ENCODE measurements at places on chromosomes 5 and 9.

- DNase-seq, result no peak
Observed at GRCh38 chr5:120158211-120158610, 305.9 kb upstream of the PRR16 start.

- no peak for DNase-seq
Observed at GRCh38 chr5:84724683-84725082, 340.0 kb upstream of the EDIL3 start.

- DNase-seq, result no peak
Observed at GRCh38 chr5:82466986-82467561, 188.9 kb upstream of the RPS23 start.

GRCh38 chr9:16637218-16637617 is 233.3 kb downstream of the BNC2 start:
- DNase-seq, result no peak

- no peak for DNase-seq
Observed at GRCh38 chr5:178227138-178227659, 5.4 kb downstream of the PHYKPL start.

DNA sequence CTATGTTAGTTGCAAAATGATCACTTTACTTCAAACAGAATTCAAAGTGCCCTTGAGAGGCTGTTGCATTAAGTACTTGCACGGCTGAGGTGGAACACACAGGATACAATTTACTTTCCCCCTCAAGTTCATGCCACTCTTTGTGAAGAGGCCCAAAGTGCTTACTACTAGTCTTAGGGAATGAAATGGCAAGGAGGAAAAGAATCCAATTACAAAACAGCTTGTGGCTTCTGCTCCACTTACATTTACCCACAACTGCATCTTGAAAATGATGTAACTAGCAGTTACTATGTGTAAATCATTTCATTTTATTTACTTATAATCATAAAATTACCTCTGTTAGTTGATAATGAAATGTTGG is 14.6 kb downstream of the FOXD1 start:
- no peak for DNase-seq

GRCh38 chr9:98678244-98678842 is 30.4 kb downstream of the GABBR2 start:
- no peak for DNase-seq

- no peak for DNase-seq
Observed at GRCh38 chr5:58357121-58357520, 102.8 kb downstream of the PLK2 start.

DNA sequence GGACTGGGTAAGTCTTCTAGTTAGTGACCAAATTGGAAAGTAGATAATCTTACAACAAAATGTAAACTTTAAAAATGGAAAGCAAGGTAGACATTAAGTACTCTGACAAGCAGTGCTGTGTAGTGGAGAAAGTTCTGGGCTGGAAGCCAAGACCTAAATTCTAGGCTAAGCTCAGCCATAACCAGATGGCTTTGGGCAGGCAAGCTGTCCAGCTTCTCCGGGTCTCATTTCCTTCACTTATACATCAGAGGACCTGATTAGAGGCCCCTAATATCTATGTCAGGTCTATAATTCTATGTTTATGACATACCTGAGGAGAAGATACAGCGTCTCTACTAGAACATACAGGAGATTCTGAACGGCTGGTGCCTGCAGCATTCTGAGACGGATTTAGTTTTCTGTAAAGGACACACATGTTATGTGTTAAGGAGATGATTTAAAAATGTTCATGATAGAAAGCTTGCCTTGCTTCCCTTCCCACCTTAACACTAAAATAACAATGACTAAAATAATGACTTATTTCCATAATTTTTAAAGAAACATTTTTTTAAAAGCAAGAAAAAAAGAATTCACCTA is 61.2 kb downstream of the ELL2 start:
- DNase-seq, result no peak

GRCh38 chr9:126316085-126316655 is 10.5 kb upstream of the MVB12B start:
- no peak for DNase-seq

DNA sequence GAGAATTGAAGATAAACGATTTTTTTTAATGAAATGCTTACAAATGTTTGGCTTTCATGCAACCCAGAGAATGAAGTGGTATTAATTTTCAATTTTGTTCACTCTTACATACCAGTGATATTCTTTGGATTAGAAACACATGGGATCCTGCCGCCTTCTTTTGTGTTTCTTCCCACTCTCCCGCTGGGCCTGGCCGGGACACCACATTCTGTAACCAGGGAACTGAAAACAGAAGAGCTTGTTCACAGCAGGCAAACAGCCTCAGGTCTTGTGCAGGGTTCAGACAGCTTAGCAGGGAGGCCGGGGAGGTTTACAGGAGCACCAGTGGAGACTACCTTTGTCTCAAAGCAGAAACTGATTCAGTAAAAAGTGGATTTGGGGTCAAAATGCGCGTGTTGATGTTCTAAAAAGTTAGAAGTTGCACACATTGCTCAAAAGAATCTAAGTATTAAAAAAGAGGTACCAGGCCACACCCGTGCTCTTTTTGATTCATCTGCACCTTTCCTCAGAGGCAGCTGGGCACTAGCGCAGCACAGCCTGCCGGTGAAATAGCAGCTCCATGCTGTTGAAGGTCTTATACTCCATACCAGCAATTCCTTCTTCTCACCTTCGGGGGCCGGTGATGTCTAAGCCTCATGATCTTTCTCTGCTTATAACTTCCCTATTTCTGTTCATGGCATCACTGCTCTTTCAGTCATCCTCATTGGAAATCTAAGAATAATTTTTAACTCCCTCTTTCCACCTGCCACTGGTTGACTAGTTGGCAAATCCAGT is 67.1 kb downstream of the GRAMD2B start:
- no peak for DNase-seq

- no peak for DNase-seq
Observed at GRCh38 chr5:170557314-170557713, 53.5 kb downstream of the KCNIP1 start.

DNA sequence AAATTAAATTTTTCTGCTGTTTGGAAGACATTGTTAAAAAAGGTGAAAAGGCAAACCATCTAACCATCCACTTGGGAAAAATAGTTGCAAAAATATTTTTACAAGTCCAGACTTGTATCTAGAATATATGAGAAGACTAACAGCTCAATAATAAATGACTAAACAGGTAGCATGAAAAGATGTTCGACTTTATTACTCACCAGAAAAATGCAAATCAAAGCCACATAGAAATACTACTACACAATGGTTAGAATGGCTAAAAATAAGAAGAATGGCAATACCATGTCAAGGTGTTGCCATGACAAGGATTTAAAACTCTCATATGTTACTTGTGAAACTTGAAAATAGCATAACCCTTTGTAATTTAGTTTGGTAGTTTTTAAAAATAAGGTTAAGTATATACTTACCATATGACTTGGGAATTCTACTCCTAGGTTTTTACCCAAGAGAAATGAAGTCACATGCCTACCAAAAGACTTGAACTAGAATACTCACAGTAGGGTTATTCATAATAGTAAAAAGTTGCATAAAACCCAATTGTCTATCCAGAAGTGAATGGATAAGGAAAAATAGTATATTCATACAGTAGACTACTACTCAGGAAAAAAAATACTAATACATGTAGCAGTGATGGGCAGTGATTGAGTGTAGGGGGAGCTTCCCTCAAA is 93.8 kb downstream of the VPS13A start:
- DNase-seq, result no peak

GRCh38 chr5:74665816-74666215 is 19.2 kb upstream of the HEXB start:
- DNase-seq, result no peak

DNA sequence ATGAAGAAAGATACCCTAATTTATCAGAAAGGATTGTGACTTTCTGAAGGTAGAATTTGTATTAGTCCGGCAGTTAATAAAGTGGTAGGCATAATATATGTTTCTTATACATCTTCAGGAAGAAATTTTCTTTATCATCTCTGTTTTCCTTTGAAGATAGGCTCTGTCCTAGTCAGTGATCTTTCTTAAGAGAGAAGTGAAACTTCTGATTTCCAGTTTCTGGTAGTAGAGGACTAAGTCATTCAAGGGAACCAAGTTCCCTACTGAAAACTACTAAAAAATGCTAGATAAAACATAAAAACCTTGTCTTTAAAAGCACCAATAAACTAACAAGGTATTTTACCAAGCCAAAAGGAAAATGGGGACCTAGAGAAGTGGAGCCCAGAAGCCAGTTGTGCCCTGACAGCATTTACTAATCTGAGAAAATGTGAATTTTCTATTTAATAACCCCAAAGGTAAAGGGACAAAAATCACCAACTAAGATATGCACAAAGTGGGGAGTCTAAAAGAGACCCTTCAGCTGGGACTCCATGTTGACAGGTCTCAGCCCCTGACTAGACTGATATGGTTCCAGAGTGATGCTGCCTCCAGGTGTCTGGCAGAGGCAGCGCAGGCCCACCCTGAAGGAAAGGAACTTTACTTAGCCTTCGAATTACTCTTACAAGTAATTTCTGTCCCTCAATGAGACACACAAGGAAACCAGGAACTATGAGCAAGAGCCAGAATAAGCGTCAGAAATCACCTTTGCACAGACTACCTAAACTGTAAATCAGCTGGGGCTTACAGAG is 72.7 kb downstream of the FAM78A start:
- no peak for DNase-seq

GRCh38 chr9:5510360-5510931 is at the start of gene PDCD1LG2:
Gene PDCD1LG2 (plus strand): TSS chr9:5510531. CDS start chr9:5522547, 12,016 bp downstream.
- no peak for DNase-seq

DNA sequence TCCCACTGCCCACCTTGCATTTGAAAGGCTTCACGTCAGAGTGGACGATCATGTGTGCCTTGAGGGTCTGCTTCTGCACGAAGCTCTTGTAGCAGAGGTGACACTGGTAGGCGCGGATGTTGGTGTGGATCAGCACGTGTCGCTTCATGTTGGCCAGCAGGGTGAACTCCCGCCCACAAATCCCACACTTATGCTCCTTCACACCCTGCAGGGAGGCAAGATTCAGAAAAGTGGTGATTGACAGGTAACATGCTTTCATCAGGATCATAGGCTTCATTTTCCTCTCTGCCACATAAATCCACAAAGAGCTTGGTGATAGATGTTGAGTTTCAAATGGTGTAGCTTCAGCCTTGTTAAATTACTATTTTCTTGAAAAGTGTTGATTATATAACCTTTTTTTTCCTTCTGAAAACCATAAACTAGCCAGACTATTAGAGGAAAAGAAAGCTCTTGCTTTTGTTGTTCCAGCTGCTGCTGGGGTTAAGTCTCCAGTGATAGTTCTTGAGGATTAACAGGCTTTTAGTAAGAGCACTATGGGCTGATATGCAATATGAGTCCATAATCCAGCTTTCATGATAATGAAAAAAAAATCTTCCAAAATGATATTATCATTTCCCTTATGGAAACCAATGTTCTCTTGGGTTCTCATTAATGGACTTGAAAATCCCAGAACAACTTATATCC is 50.7 kb downstream of the ZNF366 start:
- DNase-seq, result no peak

- DNase-seq, result no peak
Observed at GRCh38 chr5:54446379-54446732, 9.1 kb upstream of the HSPB3 start.

DNA sequence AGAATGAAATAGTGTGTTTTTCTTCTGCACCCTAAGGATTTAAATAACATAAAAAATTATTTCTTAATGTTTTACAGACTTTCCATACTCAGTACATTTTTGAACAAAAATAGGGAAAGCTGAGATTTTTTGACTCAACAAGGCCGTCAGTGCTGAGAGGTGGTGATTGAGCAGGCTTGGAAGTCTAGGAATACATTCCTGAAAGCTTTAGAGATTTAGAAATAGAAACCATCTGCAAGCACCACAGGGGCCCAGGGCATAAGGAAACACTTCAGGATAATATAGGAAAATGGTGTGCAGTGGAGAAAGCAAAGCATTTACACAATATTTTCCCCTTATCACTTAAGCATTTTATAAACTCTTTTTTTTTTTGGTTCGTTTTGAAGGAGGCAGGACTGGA is 5.2 kb downstream of the BASP1 start:
- no peak for DNase-seq

GRCh38 chr5:150014456-150014855 is 13.9 kb downstream of the HMGXB3 start:
- DNase-seq, result no peak

GRCh38 chr5:162886717-162887116 is 550.7 kb upstream of the CCNG1 start:
- no peak for DNase-seq

GRCh38 chr5:3835811-3836210 is 240.2 kb downstream of the IRX1 start:
- no peak for DNase-seq

GRCh38 chr5:79588696-79589095 is 23.5 kb upstream of the TENT2 start:
- DNase-seq, result no peak

DNA sequence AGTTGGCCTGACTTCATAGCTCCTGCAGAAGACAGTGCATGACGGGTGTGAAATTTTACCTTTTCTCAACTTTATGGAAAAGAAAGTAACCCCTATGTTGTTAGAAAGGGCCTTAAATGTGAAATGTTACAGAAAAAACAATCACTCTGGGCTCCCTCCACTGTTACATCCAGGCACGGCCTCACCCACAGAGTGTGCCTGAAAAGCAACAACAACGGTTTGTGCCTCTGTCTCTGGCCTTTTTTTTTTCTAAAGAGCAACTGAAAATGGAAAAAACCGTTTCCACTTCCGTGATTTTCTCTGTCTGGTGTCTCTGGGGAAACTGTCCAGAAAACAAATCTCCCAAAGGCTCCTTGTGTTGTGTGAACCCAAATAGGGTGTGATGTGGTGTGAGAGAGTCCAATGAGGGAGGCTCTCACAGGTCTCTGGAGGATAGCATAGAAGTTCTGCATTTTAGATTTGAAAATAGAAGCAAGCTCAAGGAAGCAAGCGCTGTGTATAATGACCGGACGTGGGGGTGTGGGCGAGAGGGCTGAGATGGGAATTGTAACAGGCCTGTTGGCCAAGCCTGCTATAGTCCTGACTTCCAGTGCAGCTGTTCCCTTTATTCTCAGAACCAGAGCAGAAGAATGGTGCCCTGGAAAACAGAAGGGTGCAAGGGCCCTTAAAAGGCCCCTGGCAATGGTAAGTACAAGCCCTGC is 221.8 kb upstream of the TUT7 start:
- no peak for DNase-seq

DNA sequence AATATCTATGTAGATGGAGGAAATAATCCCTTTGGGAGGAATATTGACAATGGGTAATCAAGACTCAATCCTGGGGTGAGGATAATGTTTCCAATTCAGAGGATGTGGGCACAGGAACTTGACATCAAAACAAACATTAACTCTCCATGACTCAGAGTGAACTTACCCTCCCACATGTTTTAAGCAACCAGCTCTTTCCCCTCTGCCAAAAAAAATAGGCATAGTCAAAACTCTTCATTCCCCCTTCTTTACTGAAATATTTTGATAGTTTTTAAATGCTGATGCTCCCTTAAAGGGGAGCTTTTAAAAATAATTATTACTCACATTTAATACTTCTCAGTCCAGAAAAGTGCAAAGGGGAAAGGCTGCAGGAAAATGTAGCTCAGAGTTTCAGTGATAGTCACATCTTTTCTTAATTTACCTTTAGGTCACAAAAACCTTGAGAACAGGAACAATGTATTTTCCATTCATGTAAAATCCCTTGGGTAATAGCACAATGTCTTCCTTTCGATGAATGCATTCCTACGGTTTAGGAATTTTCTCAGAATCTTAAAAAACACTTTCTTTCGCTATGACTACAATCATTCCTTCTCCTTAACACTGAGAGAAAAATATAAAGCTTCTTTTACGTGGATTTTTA is 298.4 kb upstream of the GRAMD2B start:
- DNase-seq, result no peak

GRCh38 chr5:98397081-98397480 is 376.4 kb upstream of the RGMB start:
- no peak for DNase-seq

- no peak for DNase-seq
Observed at GRCh38 chr9:69392826-69393225, 67.8 kb downstream of the ENTREP1 start.

All from activated CD4-positive, CD25-positive, alpha-beta regulatory T cell treated with anti-CD3 and anti-CD28 coated beads, Interleukin-2, amount 50 U/mL, for 16 hours (primary cell).